Hippocampal formation (tissue), 2 donors: ENCODE measurements at places on chromosomes 1 and 21.

DNA sequence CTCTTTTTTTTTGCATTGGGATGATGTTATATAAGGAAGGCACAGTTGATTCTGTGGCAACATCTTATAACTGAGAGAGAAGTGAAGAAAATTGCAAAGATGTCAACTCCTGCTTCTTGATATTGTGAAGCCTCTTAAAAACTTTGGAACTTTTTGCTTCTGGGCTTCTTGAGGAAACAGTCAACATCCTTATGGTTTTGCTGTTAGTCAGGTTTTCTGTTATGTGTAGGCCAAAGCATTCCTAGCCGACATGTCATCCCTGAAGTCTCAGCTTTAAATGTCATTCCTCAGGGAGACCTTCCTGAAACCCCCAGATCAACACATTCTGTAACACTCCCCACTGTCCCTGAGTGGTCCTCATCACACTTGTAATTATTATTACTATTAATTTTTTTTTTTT is 12.6 kb downstream of the FALEC start:
- DNase-seq: no peak

DNA sequence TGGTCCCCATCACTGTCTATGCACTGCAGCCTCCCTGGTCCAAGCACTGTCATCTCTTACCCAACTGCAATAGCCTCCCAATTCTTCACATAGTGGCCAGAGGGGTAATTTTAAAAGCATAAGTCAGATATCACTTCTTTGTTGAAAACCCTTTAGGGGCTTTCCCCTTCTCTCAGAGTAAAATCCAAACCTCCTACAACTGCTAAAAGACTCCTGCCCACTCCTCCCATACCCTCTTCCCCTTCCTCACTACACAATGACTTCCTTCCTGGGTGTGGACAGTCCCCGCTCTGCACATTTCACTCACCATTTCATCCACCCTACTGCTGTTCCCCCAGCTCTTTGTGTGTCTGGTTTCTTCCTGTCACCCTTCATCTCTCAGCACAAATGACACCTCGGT is 8.3 kb downstream of the MCOLN2 start:
- DNase-seq: no peak

- no peak for DNase-seq
These were observed 26.5 kb downstream of the TMCO1 start for GRCh38 chr1:165742194-165742593.

GRCh38 chr1:205229916-205230700 is 2.4 kb downstream of the TMCC2 start:
- DNase-seq: no peak

- no peak for DNase-seq
These were observed 125.9 kb upstream of the ESRRG start for GRCh38 chr1:216849146-216849545.

GRCh38 chr21:18340387-18340942 is 63.1 kb downstream of the TMPRSS15 start:
- DNase-seq: no peak

- no peak for DNase-seq
These were observed 320.3 kb downstream of the FAM72C start for GRCh38 chr1:143651350-143651992.

GRCh38 chr1:89525169-89525855 is 683 bp downstream of the LRRC8B start:
- peak; percentile 36 for DNase-seq

DNA sequence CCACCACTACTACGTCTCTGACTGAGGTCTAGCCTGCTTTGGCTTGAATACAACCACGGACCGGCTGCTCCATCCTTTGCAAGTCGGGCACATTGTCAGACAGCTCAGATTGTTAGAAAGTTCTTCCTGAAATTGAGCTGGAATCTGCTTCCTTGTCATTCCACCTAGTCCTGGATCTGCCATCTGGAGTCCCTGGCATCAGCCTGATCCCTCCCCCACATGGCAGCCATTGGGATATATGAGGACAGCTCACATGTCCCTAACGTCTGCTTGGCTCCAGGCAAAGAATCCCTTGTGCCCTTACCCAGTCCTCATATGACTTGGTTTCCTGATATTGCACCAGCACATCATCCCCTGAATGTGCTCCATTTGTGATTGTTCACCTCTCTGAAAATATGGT is 56.3 kb upstream of the SYT6 start:
- DNase-seq: no peak

- DNase-seq: no peak
These were observed 173.9 kb upstream of the CACYBP start for GRCh38 chr1:174825806-174826205.

- DNase-seq: no peak
These were observed 202.2 kb upstream of the C8B start for GRCh38 chr1:57167997-57168396.

DNA sequence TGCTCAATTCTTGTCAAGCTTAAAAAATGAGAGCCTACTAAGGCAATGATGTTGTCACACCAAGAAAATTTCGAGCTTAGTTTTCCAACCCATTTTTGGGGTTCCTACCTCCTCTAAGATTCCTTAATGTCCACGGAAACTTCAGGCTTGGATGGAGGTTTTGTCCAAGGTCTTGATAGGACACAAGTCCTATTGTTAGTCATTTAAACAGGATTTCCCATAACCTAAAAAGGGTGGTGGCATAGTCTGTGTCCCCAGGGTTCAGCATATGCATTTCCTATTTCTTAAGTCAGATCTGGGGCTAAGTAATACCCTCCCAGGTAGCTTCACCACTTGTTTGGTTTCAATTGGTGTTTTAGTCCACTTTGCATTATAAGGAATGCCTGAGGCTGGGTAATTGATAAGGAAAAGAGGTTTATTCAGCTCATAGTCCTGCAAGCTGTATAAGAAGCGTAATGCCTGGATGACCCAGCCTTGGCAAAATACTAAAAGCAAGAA is 10.9 kb upstream of the PADI2 start:
- no peak for DNase-seq

DNA sequence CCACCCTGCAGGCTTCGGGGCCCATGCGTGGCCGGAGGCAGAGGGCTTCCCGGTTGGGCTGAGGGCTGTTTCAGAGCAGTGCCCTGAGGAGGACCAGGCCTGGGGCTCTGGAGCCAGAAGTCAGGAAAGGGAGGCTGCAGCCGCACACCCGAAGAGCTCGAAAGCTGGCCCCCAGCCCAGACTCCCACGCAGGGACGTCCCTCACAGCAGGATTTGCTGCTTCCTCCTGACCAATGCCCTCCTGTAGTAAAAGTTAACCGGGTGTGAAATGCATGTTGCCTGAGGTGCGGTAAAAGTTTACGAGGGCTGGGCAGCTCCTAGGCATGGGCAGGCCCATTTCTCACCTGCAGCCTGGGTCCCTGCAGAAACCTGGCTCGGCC is 101.5 kb upstream of the ARHGEF16 start:
- no peak for DNase-seq

DNA sequence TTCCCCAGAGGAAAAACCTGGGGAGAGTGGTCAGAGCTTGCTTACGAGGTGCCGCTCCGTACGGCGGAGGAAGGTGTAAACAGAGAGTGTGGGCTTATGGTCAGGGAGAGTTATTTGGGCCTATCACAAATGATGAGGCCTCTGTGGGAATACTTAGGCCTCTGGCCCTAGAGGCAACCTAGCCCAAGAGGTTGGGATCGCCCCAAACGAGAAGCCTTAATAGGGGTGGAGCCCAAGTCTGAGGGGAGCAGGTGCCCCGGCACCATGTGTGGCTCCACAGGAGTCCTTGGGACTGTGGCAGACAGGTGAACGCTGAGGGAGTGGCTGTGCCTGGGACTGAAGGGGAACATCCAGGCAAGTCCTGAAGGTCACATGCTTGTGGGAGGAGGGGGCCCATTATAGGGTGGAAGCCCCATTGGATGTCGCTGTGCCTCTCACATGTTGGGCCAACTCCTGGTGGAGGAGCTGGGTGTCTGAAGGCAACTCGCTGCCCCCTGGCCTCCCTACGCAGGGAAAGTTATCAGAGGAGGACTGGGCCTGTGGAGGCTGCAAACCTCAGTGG is 135.1 kb downstream of the ZSCAN20 start:
- DNase-seq: no peak

DNA sequence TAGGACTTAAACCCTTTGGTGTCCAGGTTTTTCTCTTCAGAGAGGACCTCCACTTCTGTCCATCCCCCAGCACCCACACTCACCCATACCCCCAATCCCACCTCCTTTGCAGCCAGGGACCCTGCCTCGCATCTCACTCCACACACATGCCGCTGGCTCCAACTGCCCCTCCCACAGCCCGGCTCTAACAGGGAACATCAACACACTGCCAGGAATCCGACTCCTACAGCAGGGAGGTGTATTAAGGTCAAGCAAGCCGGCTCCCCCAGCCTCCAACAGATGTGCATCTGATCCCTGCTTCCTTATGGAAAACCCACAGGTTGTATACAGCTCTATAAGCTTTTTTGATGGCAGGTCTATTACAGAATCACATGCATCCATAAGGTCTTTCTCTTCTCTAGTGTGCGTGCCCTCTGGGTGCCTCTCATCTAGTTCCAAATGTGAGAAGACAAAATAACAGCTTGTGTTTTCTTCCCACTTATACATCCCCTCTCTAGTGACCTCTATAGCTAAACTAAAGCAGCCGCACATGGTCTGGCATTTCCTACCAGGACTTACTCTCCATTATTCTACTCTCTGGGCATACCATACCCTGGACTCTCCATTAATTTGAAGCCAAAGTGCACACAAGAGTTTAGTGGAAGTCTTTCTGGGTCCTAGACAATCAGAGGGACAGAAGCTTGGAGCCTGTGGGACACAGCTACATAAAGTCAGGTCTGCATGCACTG is 16.3 kb downstream of the PIK3C2B start:
- DNase-seq: no peak

- DNase-seq: no peak
These were observed 95.0 kb downstream of the TEX35 start for GRCh38 chr1:178607718-178608408.

GRCh38 chr1:230853731-230854130 is 14.6 kb downstream of the C1orf198 start:
- DNase-seq: no peak

GRCh38 chr1:31054349-31054748 is 11.2 kb downstream of the PUM1 start:
- DNase-seq: no peak

- DNase-seq: no peak
These were observed 586.4 kb downstream of the DPYD start for GRCh38 chr1:97334454-97334853.

- no peak for DNase-seq
These were observed 7.6 kb downstream of the RNF19B start for GRCh38 chr1:32957017-32957416.

DNA sequence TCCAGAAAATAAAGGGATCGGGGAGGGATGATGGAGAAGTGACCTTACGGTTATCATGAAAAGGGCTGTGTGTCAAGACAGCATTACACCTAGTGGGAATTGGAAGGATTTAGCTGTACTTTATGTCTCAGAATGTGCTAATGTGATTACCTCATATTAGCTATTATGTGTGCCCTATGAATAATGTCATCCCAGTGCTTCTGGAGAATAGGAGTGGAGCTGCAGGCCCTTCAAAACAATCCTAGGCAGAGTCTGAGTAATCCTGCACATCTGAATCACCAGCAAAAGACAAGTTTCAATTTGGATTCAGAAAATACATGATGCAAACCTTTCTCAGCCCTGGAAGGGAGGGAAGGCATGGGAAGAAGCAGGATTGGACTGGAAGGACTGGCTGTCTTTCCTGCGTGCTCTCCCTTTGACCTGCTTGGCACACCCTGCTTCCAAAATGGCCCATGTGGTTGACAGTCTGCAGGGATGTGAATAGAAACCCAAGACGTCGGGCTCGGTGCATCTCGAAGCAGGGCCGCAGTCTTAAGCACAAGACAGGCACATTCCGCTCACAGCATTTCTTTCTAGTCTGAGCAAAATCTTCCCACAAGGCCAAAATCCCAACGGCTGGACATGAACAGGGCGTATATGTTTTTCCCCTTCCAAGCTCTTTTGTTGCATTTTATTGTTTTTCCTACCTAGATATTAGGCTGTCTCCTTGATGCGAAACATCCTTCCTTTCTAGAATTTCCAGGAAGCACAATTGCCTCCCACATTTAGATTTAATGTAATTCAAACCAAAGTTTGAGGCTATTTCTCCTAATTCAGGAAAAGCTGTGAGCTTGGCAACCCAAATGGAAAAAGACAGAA is 54.3 kb upstream of the TARBP1 start:
- DNase-seq: peak; percentile 38

DNA sequence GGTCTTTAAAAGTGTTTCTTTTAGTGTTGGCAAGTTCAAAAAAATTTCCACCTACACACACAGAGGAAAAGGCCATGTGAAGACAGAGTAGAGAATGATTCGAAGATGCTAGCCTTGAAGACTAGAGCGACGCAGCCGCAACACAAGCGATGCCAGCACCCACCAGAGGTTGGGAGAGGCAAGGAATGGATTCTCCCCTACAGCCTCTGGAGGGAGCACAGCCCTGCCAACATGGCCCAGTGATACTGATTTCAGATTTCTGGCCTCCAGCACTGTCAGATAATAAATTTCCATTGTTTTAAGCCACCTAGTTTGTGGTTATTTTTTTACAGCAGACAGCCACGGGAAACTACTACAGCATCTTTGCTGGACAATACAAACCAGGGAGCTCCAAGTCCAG is 6.9 kb upstream of the ADAR start:
- DNase-seq: no peak

- DNase-seq: no peak
These were observed 161.6 kb upstream of the PTBP2 start for GRCh38 chr1:96559707-96560596.

DNA sequence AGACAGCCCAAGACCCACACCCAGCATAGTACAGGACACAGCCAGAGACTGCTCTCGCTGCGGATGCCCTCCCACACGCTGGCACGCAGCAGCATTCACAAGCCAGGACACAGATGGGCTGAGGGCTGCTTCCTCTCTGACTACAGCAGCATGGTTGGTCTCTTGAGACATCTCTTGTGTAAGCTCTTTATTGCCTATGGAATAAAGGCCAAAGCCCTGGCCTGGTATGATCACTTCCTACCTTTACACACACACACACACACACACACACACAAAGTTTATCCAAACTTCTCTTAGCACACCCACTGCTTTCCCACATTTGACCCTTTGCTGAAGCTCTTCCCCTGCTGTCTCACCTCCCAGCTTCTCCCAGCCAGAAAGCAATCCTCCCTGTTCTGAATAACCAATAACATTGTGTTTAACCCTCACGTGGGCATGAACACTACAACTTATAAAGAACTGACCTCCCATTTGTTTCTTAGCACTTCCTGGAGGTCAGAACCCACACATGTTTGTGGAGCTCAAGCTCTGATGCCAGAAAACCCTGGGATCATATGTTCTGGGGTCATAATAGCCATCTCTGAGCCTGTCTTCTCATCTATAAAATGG is 1.2 kb upstream of the LUZP1 start:
- DNase-seq: peak; percentile 32

GRCh38 chr1:65323246-65323645 is 13.9 kb downstream of the DNAJC6 start:
- no peak for DNase-seq
